ENCODE measurements at places on chromosomes 5 and 9.

GRCh38 chr5:159972538-159973362 is 36.2 kb upstream of the TTC1 start:
- no peak for DNase-seq

DNA sequence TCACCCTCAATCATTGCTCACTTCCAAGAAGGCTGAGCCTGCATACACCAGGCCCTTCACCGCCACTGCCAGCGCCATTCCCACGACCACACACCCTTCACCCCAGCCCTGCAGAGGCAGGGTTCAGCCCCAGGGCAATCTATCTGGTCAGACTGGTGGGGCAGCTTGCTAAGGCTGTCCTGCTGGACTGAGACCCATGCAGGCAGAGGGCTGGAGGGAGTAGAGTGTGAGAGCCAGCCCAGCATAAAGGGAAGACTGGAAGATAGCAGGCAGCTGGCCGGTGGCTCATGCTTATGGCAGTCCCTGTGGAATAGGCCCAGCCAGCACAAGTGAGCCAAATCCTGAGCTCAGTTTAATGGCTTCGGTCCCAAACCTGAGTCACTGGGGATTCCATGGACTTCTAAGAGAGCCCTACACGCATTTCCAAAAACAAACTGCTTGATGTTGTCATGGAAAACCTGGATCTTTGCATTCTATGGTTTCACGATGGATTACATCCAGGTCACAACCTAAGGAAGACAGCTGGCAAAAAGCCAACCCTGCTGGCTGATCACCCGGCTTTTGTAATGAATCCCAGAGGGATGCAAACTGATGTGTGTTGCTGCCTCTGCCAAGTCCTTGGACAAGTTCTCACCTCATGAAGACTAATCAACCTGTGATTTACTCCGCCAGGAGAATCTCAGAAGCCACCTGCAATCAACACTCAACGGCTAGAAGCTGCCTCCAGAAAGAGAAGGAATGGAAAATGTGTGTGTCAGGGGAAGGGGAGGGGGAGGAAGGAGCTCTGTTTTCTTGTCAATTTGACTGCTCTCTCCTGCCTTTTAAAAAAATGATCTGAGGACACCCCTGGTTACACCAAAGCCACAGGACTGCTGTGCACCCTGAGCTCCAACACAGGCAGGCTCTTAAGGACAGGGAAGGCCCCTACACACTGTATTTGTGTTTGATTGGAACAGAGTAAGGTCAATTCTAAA is 143.6 kb downstream of the LHFPL2 start:
- no peak for DNase-seq

DNA sequence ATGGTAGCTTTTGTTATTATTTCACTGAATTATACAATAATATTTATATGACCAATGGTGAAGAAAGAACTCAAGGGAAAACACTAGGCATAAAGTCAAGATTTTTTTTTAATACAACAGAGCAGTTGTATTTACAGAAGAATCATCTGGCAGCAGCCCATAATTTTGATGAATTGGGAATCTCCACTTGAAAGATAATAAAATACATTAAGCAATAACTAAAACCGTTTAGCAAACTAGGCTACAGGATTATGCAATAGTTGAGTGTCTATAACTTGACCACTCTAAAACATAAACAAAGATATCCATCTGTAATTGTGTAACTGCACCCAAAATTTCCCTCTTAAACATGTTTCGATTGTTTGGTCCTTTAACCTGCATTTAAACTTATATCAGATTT is 80.8 kb downstream of the SNCAIP start:
- DNase-seq = no peak

GRCh38 chr9:85738509-85738908 is 3.2 kb downstream of the AGTPBP1 start:
- no peak for DNase-seq

GRCh38 chr9:86445671-86446070 is 91.5 kb upstream of the TUT7 start:
- DNase-seq = no peak

Data from stimulated activated naive B cell treated with anti-CD40 and anti-IgM and Interleukin-4, amounts not matched to agents 10 μg/mL and 1 μg/mL and 100 μg/mL, for 72 hours (primary cell).